ENCODE measurements at places on chromosomes 1 and 21. TPM values are rescaled to one million over a fixed set of nuclear protein-coding genes. Genes with fewer than 3 reads are reported as not detected.

GRCh38 chr1:208456487-208456886, 212.3 kb upstream of the PLXNA2 start:
- no peak for DNase-seq

The KRTAP19-1 gene
- not detected for total RNA-seq

GRCh38 chr1:206108635-206109034, 8.6 kb downstream of the AVPR1B start:
- DNase-seq = no peak

- no peak for DNase-seq
These were observed 121.3 kb downstream of the SEC16B start for GRCh38 chr1:177848577-177848976.

- DNase-seq = no peak
These were observed 210.8 kb downstream of the APP start for GRCh38 chr21:25959799-25960198.

DNA sequence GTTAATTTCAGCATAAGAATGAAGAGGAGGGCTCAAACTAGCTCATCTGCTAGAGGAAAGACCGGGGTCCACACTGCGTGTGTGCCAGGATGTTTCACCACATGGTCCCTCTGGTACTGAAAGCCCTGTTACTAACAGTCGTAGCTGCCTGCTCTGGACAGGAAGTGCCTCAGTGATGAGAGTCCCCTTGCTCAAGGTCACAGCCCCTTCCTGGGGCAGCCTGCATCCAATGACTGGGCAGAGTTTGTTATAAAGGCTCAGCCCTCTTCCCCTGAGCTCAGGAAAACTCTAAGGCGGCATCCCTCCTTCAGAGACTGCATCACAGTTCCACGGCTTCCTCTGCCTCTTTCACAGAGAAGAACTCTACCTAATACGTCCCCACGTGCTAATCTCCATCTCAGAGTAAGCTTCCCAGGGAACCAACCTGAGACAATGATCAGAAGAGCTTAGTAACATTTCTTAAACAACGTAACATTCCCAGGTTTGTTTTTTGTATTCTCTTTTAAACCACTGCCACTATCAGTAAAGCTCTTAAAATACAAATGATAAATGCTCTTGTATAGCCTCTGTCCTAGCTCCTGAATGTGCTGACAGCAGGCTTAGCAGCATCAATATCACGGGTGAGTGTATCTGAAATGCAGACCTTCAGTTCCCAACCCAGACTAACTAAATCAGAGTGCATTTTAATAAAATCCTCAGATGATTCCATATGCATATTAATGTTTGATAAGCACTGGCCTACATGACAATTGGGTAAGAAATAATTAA, 38.0 kb upstream of the ATP1A1 start:
- DNase-seq = peak; percentile 56

The LIN28A gene
- total RNA-seq = 1,538 TPM

The STYXL2 gene
- 0.17 TPM for total RNA-seq
